ENCODE measurements at places on chromosomes 5 and 9.

DNA sequence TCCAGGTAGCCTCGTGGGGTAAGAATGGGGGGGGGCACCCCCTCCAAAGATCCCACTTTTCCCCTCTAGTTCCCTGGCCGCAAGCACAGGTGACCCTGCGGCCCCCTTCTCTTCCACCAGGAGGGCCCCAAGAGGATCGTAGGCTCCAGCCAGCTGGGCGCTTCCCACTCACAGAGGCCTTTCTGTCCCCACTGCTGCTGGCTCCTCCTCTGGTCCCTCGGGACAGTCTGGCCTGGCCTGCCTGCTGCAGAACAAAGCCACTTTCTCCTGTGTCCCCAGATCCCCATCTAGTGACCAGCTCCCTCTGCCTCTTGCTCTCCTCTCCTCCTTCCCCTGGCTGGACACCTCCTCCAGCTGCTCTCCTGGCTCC is 534 bp upstream of the SAPCD2 start:
- no peak for DNase-seq

DNA sequence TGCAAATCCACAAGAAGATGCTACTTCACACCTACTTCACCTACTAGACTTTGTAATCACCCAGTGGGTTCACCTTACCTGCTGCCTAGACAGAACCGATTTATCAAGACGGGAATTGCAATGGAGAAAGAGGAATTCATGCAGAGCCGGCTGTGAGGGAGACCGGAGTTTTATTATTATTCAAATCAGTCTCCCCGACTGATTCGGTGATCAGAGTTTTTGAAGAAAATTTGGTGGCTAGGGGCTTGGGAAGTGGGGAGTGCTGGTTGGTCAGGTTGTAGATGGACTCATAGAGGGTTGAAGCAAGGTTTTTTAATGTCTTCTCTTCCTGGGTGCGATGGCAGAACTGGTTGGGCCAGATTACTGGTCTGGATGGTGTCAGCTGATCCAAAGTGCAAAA is 23.4 kb downstream of the SFXN1 start:
- no peak for DNase-seq

GRCh38 chr5:50744776-50745175 is 78.3 kb downstream of the PARP8 start:
- DNase-seq = no peak

- DNase-seq = no peak
Observed at GRCh38 chr9:32986971-32987370, 14.5 kb downstream of the APTX start.

DNA sequence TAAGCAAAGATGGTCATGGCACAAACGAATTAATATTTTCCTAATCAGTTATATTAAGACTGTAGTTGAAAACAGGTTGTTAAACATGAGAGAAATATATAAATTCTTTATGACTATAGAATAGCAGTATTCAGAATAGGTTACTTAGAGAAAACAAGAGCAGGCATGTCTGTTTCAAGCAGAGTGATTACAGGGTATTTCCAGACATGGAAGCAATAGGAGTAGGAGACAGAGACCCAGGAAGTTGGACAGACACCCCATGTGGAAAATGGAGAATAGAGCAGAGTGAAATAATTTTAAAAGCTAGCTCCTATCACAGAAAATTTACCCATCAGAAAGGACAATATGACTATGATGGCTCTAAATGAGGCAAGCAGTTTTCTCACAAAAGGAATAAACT is 111.5 kb downstream of the IZUMO3 start:
- DNase-seq = no peak

- no peak for DNase-seq
Observed at GRCh38 chr5:158163451-158164295, 304.7 kb upstream of the CLINT1 start.

- DNase-seq = no peak
Observed at GRCh38 chr9:77449240-77450084, 198.7 kb downstream of the GNA14 start.

GRCh38 chr9:122307061-122307460 is 42.4 kb downstream of the MRRF start:
- DNase-seq = no peak

- no peak for DNase-seq
Observed at GRCh38 chr5:41787265-41787664, 83.0 kb downstream of the OXCT1 start.

- no peak for DNase-seq
Observed at GRCh38 chr9:94699715-94700373, 26.7 kb upstream of the AOPEP start.

GRCh38 chr5:170421826-170422225 is 32.7 kb upstream of the KCNMB1 start:
- no peak for DNase-seq

GRCh38 chr9:1415146-1415545 is 365.0 kb downstream of the DMRT2 start:
- DNase-seq = no peak

GRCh38 chr5:180803181-180804128 is 849 bp upstream of the MGAT1 start:
- peak; percentile 53 for DNase-seq

- DNase-seq = no peak
Observed at GRCh38 chr5:14190194-14191164, 47.3 kb downstream of the TRIO start.
